ENCODE measurements at places on chromosomes 12 and 14.

GRCh38 chr14:28778138-28779117 is 11.8 kb downstream of the FOXG1 start:
- DNase-seq: no peak

GRCh38 chr12:90915353-90915752 is 39.6 kb downstream of the CCER1 start:
- no peak for DNase-seq

DNA sequence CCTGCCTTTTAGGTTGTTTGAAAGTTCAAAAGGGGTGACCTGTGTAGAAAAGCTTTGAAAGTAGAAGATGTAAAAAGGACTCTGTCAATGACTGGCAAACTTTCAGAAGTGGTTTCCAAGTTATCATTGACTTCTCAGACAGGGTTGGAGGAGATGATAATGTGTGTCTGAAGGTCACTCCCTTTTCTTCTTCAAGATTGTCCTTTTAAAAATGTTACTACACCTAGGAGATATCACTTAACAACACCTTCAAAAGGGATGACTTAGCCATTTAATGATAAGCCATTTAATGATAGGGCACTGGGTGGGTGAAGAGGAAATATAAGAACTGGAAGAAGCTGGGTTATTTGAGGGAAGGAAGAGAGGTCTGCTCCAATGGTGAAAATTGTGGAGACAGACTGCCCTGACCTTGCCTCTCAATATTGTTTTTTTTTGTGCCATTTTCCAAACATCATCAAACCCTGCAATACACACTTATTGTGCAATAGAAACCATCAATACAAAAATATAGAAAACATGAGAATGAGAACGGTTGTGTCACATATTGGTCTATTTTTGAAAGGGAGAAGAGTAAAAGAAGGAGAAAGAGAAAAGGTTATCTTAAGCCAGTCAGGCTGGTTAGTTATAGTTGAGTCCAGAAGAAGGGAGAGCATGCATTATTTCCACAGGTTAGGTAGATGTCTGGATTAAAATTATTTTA is 38.8 kb downstream of the BEST3 start:
- DNase-seq: no peak

- DNase-seq: no peak
Measured at GRCh38 chr12:6917491-6918231, 3.3 kb downstream of the ENO2 start.

DNA sequence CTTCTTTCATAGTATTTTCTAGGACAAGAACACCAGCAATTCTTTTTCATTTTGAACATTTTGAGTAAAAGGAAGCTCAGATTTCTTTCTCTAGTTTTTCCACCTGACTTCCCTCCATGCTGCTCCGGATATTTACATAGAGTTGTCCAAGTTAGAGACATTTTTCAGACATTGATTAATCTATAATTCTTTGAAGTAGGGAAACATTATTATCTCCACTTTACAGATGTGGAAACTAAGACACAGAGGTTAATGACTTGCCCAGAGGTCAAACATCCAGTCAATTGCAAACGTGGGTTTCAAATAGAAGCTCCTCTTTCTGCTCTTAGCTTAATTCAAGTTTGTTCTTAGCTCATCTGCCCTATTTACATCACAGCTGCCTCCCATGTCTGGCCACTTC is 138.3 kb downstream of the EGLN3 start:
- DNase-seq: no peak

DNA sequence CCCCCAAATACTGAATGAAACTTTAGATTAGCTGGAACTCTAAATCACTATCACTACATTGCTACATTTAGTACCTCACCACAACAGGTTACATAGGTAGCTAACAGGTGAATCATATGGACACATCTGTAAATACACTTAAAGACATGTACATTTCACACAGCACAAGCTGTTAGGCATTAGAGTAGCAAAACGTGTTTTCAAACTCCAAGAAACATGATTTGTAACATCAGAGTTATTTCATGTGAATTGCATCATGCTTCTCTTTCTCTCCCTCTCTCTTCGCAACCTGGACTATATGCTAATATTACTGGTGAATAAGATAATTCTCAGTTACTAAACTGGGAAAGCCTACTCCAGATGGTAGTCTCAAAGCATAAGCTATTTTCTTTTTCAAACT is 4.3 kb downstream of the SEL1L start:
- no peak for DNase-seq

DNA sequence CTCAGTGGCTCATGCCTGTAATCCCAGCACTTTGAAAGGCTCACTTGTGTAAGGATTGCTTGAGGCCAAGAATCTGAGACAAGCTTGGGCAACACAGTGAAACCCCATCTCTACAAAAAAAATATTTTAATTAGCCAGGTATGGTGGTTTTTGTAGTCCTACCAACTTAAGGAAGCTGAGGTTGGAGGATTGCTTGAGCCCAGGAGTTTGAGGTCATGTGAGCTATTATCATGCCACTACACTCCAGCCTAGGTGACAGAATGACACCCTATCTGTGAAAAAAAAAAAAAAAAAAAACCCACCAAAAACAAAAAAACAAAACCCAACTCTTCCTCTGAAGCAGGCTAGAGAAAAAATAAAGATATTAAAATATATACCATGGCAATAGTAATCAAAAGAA is 41.2 kb downstream of the TMEM116 start:
- no peak for DNase-seq

- no peak for DNase-seq
Measured at GRCh38 chr12:63066136-63066535, 84.9 kb downstream of the AVPR1A start.

DNA sequence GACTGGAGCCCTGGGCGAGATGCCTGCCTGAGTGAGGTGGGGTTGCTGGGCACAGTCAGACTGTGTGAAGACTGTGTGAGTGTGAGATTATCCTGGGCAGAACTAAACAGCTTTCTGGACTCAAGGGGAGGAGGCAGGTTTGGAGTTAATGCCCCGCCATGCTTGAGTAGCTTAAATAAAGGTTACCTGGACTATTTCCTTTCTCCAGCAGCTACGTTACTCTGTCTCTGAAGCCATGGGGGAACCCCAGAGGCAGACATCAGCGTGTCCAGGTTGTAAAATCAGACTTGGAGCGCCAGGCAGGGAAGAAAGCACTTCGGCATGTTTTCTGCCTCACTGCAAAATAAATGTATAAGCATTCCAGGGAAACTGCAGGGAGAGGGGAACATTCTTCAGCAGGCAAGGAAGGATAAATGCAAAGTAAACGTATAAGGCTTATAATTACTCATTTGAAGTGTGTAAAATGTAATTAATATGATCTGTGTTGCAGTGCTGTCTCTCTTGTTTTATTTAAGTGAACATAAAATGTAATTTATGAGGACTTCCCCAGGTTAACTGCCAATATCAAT is 129.7 kb downstream of the CHST11 start:
- DNase-seq: no peak

DNA sequence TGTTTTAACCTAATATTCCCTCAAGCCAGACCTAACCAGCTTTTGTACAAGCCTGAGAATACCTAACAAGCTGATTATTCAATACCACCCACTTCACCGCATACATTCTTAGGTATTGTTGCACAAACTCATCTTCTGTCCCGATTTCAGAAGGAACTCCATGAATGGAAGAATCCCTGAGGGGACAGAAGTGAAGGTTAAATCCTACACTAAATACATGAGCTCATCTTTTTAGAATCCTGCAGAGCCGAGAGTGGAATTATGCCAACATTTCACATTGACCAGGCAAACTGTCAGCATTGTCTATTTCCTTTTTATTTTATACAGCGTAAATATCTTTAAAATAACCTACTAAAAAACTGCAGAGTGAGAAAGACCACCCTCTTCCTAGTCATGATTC is 140.7 kb upstream of the PRICKLE1 start:
- DNase-seq: no peak

DNA sequence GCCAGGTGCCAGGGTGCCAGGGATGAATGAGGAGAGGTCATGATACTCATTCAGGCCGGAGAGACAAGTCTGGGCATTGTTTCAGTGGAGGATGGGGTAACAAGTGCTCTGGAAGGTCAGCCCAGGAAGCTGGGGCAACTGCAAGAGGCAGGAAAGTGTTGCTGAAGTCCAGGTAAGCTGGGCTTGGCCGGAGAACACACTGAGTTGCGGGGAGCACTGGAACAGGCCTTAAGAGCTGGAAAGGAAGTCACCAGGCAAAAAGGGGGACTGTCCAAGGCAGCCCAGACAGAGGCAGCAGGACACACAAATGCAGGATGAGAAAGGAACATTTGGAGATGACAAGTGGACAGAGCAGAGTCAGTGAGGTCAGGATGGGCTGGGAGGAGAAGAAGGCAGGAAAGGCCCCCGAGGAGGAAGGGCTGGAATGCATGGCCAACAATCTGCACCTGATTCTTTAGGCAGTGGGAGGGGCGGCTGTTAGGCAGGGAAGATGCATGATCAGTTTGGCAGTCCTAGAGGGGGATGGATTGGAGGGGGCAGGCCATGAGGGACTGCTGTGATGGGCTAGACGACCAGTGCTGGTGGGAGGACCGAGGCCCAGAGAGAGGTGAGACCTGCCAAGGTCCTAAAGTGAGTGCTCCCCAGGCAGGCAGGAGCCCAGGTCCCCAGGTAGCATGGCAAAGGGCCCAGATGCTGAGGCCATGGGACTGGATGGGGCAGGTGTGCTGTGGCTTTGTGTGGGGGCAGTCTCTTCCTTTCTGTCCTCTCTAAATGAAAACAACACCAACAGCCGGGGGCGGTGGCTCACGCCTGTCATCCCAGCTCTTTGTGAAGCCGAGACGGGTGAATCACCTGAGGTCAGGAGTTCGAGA is 17.2 kb upstream of the HHIPL1 start:
- no peak for DNase-seq

GRCh38 chr12:24741216-24741615 is 207.7 kb downstream of the BCAT1 start:
- no peak for DNase-seq

All from effector CD4-positive, alpha-beta T cell (primary cell).